ENCODE measurements at places on chromosomes 11 and 22. TPM values are rescaled to one million over a fixed set of nuclear protein-coding genes. Genes with fewer than 3 reads are reported as not detected.

Gene PARVB
- total RNA-seq, result 48.1 TPM

Gene ISX
- not detected for total RNA-seq

Gene IRAG1
- 14.8 TPM for total RNA-seq

Gene SCGB1C1
- total RNA-seq, result not detected

Gene IZUMO1R
- not detected for total RNA-seq

Gene MMP13
- not detected for total RNA-seq

Gene OR4D6
- not detected for total RNA-seq

Gene SELENOH
- total RNA-seq, result 77.5 TPM

Gene SYT7
- 0.19 TPM for total RNA-seq

Gene PDGFD
- total RNA-seq, result 13.0 TPM

Gene GGTLC2
- total RNA-seq, result not detected

Gene HTR3B
- total RNA-seq, result not detected

Gene MOV10L1
- 5.1 TPM for total RNA-seq

Gene RFPL3
- total RNA-seq, result not detected

Data from regular cardiac myocyte (primary cell).